Stimulated activated CD4-positive, alpha-beta T cell treated with anti-CD3 and anti-CD28 coated beads, TNF-alpha, amount 100 ng/mL, for 1 hour (primary cell): ENCODE measurements at places on chromosomes 2 and 18.

GRCh38 chr2:68565858-68566257, 77.5 kb upstream of the PROKR1 start:
- no peak for DNase-seq

- DNase-seq = no peak
Measured at GRCh38 chr2:109432421-109432820, 181.3 kb downstream of the SEPTIN10 start.

DNA sequence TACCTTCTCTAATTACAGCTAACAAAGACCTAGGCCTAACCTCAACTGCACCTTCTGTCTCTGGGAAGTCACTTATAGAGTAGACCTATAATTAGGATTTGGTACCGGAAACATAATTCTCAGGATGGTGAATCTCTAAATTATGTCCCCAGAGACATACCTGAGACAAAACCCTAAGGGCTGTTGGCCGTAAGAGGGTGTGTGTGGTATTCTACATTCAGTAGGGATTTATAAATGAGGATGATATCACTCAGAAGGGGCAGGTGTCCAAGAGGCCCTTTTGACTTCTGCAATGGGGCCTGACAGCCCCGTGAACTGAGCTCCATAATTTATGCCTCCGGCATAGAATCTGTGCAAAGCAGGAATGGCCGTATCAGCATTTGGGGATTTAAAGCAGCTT, 13.5 kb upstream of the DARS1 start:
- DNase-seq = no peak

GRCh38 chr2:63862806-63863205, 21.1 kb downstream of the UGP2 start:
- DNase-seq = no peak

DNA sequence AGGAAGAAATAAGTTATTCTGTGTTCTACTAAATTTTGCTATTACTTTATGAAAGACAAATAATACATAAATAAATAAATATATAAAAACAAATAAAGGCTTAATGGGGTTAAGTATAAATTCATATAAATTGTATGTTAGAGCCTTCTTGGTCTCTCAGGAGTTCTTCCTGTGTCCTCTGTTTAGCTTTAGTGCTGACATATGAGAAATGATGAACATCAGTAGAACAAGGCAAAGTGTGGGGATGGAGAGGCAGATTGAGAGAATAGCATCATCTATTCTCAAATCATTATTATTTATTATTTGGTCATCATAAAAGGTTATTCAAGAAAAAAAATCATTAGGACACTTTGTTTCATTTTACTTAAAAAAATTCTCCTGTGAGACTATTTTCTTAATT, 468.1 kb upstream of the CHST9 start:
- no peak for DNase-seq

- DNase-seq = no peak
Measured at GRCh38 chr18:29823671-29824070, 1218.9 kb downstream of the DSC3 start.

DNA sequence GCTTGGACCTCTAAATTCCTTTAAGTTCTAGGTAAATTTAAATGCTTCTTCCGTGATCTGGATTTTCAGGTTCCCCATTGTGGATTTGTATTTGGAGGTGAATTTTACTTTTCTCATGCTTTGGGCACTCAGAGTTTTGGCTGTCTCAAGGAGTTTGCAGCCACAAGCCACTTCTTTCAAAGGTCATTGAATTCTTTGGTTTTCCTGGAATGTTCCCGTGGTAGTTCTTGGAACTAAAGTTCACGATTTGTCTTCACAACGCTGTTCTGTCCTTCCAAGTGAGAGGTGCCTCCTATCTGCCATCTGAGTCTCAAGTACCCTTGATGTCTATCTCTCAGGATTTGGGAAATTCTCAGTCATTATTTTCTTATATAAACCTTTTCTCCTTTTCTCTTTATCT, 1438.7 kb upstream of the ZEB2 start:
- no peak for DNase-seq

DNA sequence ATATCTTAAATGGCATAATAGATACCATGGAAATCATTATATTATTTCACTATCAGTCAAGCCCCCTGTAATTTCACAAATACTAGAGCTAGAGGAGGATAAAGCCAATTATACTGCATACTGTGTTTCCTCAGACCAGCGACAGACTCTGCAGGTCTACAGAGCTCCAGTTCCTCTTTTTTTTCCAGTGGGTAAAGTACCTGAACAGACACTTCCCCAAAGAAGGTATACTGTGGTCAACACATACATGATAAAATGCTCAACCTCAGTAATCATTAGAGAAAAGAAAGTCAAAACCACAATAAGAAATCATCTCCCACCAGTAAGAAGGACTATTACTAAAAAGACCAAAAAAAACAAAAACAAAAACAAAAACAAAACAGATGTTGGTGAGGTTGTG, 44.6 kb downstream of the SCN7A start:
- DNase-seq = no peak

- no peak for DNase-seq
Measured at GRCh38 chr2:69693059-69693774, 48.7 kb upstream of the ANXA4 start.

- no peak for DNase-seq
Measured at GRCh38 chr2:99987160-99987559, 155.2 kb downstream of the AFF3 start.

DNA sequence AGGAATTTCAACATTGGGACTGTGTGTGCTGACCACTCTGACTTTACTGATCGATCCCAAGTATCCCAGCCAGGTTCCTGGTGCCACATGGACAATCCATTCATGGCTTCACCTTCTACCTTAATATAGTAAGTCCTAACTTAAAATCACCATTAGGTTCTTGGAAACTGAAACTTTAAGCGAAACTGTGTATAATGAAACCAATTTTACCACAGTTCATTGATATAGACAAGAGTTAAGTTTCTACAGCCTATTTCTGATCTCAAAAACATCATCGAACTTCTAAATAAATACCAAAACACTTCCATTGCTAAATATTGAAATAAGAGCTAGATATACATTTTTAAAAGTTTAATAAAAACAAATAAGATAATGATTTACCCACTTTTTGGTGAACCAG, 4.4 kb upstream of the EXOC6B start:
- DNase-seq = no peak

DNA sequence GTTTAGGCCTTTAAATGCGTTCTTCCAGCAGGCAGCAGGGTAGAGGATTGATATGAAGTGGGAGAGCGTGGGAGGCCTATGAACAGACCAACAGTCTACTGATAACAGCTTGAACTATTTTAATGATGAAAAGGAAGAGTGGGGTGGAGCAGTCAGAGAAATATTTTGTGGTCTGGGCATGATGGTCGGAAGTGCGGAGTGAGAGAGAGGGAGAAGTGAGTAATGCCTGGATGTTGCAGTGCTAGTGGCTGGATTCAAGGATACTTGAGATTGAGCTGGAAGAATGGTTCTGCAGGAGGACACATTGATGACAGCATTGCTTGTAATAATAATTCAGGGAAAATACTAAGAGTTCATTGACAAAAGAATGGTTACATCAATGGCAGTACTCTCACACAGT, 151.0 kb upstream of the DAPL1 start:
- DNase-seq = no peak

- DNase-seq = no peak
Measured at GRCh38 chr18:62236252-62236651, 49.2 kb downstream of the RELCH start.

- no peak for DNase-seq
Measured at GRCh38 chr2:240238786-240239185, 98.3 kb upstream of the OTOS start.

- DNase-seq = no peak
Measured at GRCh38 chr2:50746526-50746925, 285.4 kb downstream of the NRXN1 start.

DNA sequence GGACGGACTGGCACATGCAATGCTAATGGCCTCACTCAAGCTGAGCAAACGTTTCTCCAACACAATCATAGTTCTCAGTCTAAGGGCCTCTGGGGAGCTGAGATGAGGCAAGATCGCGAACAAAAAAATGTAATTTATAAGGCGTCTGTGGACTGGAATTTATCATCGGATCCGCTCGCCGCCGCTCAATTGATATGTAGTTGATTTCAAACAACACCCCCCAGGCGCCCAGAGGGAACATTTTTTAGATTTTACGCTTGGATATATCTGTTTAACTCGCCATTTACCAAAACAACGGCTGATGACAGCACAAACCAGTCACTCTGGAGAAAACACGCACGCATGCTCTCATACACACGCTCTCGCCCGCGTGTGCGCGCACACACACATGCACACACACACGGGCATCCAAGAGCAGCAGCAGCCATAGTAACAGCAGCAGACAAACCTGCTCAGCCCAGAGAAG, 335.8 kb downstream of the SMAD2 start:
- no peak for DNase-seq

DNA sequence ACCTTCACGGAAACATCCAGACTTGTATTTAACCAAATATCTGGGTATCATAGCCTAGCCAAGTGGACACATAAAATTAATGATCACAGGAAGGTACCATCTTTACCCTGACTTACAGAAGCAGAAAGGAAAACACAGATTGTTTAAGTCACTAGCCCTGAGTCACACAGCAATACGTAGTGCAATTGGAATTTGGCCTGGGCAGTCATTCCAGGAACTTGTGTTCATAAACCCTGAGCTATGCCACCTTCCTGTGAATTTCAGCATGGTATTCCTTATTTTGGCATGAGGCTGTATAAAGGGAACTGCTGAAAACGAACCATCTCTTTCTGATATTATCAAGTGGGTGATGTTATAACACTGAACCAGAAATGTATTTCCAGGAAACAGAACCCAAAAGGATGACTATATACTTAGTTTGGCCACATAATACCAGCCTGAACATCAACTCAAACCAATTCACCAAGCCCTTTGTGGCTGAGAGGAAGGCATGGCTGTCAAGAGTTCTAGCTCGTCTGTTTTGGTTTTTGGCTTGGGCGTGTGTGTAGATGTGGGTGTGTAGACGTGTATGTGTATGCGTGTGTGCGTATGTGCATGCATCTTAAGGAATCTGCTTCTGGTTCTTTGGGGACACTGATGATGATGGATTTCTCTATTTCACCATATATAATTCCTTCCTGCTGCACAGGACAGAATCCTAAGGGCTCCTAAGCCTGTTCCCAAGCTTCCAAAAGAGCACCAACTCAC, 533.4 kb upstream of the ID2 start:
- no peak for DNase-seq

- DNase-seq = no peak
Measured at GRCh38 chr18:63207143-63207790, 112.3 kb downstream of the BCL2 start.

- no peak for DNase-seq
Measured at GRCh38 chr2:121137571-121137970, 147.4 kb downstream of the TFCP2L1 start.

GRCh38 chr2:120915670-120916069, 180.0 kb downstream of the GLI2 start:
- no peak for DNase-seq

GRCh38 chr2:57516698-57517340, 529.8 kb upstream of the VRK2 start:
- DNase-seq = no peak

- DNase-seq = no peak
Measured at GRCh38 chr2:156580501-156580900, 144.3 kb downstream of the GPD2 start.

DNA sequence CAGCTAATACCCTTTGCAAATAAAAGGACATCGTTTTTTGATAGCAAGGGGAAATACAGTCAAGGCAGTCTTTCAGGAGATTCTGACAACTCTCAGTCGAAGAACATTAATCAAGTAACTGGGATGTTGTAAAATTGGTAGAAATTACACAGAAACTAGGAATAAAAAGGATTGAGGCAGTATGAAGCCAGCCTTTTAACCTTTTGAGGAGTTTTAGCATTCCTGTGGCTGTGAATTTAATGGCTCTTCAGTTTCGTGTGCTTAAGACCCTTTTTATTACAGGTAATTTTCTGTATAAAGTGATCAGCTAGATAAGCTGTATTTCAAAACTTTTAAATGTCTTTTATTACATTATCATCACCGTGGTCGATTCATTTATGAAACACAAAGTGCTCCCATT, 91.6 kb downstream of the ASXL3 start:
- DNase-seq = no peak

- no peak for DNase-seq
Measured at GRCh38 chr2:219523031-219523671, 8.9 kb downstream of the ASIC4 start.

DNA sequence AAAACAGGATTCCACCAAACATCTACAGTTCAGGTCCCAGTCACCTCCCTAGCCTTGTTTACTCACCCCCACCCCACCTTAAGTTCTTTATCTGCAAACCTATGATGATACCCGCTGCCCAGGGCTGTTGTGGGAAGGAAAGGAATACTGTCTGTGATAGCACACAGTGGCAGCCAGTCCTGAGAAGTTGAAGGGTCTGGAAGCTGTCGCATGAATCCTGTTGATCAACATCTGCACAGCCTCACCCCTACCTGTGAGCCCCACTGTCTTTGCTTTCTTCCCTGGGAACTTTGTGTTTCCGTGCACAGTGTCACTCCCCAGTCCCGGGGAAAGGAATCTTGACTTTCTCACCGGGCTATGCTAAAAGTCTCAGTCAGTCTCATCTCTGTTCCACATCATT, 160.7 kb upstream of the EPAS1 start:
- DNase-seq = no peak

DNA sequence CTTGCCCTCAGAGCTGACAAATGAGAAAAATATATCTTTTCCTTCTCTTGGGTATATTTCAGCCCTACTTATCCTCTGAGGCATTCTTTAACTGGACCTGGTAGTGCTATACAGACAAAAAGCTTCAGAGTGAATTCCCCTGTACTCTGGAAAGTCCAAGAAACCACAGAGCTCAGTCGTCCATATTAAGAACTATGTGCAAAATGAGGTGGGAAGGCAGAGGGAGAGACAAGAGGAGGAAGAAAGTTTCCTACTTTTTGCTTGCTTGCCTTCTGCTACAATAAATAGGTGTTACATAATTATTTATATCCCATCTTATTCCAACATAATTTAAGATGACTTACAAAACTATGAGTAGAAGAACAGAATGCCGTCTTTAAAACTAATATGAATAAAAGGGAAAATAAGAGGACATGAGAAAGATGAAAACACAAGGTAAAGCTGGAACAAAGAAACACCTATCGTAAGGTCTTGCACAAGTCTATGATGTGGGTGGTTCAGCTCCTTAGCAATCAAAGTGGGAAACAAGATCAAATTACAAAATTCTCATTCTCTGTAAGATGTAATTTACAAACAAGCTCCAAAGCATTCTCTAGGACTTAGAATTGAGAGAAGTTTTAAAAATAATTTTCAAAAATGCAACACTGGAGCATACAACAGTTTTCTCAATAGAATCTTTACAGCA, 97.9 kb downstream of the BAZ2B start:
- no peak for DNase-seq

DNA sequence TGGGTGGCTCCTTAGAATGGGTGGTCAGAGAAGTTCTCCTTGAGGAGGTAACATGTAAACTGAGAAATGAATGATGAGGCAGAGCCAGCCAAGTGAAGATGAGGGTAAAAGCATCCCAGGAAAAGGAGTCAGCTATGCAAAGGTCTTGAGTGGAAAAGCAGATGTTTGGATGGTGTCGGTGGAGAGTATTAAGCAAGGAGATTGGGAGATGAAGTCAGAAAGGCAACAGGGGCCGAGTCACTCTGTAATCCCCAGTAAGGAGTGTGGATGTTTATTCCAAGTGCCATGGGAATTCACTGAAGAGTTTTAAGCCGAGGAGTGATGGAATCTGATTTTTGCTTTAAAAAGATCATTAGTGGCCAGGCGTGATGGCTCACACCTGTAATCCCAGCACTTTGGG, 3.4 kb upstream of the STAMBP start:
- DNase-seq = no peak
